Kidney epithelial cell (primary cell): ENCODE measurements at places on chromosomes 13 and 19. TPM values are rescaled to one million over a fixed set of nuclear protein-coding genes. Genes with fewer than 3 reads are reported as not detected.

Gene ZNF723
- not detected in 2 replicates for total RNA-seq

Gene TEX26
- total RNA-seq, result not detected in 2 replicates

Gene NAPSA
- total RNA-seq, result 1.7 and 1.8 TPM in 2 replicates

Gene CDX2
- not detected in 2 replicates for total RNA-seq

Gene PCCA
- total RNA-seq, result 15.7 and 34.5 TPM in 2 replicates

Gene ZNF610
- total RNA-seq, result 4.5 and 5.8 TPM in 2 replicates

Gene ZNF569
- total RNA-seq, result 4.7 and 5.0 TPM in 2 replicates

DNA sequence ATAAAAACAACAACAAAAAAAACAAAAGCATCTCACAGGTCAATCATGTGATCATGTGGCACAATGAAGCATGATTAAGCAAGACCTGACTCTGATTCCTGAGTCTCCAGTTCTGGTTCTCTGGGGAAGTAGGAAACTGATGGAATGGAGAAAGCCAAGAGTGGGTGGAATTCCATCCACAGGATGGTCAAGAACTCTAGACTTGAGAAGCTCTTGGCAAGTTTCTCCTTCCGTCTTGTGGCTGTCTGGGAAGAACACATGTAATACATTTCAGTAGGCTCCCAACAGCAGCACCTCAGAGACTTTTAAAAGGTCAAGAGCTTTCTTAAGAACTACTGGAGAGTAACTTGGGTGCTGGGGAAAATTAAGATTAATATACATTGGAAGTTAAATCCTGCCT lies 78.6 kb upstream of the TSHZ3 start:
- no peak for DNase-seq

GRCh38 chr19:556611-557382 lies 12.9 kb downstream of the GZMM start:
- no peak for DNase-seq

DNA sequence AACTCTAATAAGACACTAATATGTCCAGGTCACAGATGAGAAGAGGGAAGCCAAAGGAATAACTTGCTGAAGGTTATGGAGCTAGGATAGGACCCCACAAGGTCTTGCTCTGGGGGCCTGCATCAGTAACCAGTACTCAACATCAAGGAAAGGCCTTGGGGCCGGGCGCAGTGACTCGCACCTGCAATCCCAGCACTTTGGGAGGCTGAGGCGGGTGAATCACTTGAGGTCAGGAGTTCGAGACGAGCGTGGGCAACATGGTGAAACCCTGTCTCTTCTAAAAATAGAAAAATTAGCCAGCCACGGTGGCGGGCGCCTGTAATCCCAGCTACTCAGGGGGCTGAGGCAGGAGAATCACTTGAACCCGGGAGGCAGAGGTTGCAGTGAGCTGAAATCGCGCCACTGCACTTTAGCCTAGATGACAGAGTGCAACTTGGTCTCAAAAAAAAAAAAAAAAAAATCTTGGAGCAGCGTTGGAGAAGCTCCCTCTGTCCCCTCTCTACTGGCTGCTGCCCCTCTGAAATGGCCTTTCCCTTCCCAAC lies 1.8 kb downstream of the LONP1 start:
- no peak for DNase-seq
